ENCODE measurements at places on chromosomes 6 and 20.
A peak's percentile ranks its signal among the peaks of the same experiment; 100 is the strongest.

DNA sequence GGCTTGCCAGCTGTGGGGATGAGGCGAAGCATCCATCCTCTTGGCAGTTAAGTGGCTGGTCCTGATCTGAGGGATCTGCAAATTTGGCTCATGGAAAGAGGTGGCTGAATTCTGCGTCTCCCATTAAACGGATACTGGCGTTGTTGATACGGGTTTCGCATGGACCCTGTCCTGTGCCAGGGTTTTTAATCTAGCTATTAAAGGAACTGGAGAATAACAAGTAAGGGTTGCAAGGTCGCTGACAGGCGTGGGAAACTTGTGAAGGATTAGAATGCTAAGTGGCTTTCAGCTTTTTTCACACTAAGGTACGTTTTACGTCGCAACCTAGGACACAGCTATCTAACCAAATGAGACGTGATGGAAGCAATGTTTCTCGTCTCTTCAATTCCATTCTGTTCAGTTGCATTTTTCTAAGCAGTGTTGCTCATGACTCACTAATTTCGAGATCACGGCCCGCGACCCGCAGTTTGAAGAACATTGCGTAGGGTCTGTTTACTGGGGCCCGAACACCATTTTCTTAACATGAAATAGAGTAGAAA lies 852 bp downstream of the GMNN start:
- DNase-seq: no peak

DNA sequence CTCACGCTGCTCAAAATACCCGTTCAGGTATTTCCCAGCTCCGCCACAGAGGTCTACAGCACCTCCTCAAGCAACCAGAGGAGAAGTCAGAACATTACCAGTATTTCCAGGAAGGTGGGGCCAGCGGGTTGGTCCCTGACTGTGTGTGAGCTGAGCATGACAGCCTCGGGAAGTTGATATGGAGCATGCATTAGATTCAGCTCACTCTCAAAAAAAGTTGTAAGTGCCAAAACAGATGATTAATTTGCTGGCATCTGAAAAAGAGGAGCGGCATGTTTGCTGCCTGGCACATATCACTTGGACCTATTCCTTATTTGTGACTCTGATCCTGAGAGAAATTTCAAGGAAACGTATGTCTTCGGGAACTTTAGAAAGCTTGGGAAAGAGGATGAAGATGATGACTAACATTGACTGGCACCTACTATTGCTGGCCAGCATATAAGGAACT lies 32.3 kb downstream of the ELOVL2 start:
- DNase-seq: no peak

DNA sequence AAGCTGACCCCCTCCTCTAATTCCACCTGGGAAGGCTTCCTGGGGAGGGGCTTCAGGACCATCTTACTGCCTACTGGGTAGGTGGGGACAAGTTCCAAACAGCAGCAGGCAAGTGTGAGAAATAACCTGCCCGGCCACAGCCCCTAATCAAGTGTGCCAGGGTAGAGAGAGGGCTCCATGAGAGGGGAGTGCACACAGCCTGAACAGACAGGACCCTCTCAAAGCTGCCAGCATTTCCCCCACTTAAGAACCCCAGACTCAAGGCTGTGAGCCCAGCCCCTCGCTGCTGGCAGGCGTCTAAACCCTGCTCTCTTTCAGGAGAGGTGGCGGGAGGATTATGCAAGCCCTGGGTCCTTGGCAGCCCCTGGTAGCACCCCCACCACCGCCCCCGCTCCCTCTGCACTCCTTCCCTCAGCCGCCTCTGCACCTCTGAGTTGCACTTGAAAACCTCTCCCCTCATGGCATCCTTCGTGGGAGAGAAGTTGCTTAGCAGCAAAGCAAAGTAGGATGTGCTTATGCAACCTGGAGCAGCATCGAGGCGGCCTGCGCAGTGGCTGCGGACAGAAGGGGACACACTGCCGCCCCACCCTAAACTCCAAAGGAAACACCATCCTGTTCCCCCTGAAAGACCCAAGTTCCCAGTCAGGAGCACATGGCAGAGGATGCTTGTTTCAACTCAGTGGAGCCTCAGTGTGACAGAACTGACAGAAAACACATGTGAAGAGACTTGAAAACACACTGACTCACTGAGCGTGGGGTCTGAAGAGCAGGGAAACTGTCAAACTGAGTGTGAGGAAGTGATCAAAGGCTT lies 10.5 kb downstream of the DDRGK1 start:
- no peak for DNase-seq

GRCh38 chr20:3092611-3093379 lies 8.3 kb upstream of the AVP start:
- DNase-seq: no peak

DNA sequence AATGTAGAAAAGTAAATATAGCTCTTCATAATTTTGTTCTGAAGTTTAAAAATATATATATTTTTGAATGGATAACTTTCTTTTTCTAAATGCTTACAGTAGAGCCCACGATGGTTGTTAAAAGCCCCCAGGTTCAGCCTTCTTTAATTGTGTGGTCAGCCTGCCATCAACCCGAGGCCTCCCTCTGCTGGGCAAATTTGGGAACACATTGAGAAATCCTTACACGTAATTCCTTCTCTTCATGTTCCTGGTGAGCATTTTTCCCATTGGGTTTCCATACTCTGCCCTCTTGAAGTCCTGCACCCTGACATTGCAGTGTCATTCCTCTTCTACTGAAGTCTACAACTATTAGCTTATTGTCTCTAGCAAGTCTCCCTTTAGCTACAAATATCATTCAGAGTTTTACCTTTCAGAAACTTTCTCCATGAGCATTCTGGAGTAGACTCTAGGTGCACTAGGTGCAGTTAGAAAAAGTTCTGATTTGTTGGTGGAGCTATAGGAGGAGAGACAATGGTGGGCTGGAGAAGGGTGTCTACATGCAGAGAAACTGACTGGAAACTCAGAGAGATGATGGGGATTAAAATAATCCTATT lies 40.6 kb downstream of the TRIM38 start:
- no peak for DNase-seq

DNA sequence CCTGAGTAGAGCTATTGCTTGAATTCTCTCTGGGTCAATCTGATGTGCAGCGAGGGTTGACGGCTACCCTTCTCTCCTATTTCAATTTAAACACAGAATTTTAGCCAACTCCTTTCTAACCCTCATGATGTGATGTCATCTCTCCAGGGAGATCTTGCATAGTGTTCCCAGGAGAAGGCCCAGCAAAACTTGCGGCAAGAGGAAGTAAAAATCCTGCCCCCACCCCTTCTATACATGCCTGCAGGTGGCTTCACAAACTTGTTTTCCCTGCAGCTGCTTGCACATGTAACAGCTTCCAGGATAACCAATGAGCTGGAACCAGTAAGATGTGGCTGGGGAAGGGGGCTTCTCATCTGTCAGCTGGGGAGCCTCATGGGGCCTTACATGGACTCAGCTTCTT lies 169.3 kb upstream of the CDH4 start:
- no peak for DNase-seq

GRCh38 chr6:6971369-6971768 lies 136.4 kb upstream of the RREB1 start:
- no peak for DNase-seq

DNA sequence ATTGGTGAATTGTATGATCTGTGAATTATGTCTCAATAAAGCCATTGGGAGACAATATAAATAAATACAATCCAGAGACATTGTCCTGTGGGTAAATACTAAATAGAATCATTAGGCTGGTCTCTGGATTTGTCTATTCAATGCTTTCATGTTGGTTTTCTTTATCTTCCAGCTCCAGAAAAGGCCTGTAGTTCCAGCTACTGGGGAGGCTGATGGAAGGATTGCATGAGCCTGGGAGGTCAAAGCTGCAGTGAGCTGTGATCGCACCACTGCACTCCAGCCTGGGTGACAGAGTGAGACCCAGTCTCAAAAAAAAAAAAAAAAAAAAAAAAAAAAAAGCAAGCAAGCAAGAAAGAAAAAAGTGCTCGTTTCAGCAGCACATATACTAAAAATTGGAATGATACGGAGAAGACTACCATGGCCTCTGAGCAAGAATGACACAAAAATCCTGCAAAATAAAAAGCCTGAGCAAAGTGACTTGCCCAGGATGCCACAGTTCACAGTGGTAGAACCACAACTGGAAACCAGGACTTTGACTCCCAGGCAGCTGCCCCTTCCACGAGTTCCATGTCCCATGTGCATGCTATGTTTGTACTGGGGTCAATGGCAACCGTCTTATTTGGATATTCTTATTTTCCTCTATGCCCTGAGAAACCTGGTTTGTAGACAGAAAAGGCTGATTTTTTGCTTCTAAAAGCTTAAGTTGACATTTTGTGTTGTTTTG lies 33.6 kb upstream of the GMPR start:
- no peak for DNase-seq

- DNase-seq: no peak
Observed at GRCh38 chr20:2156666-2157624, 55.3 kb downstream of the STK35 start.

GRCh38 chr20:5191829-5192569 lies 65.2 kb downstream of the CDS2 start:
- peak; percentile 4 for DNase-seq

DNA sequence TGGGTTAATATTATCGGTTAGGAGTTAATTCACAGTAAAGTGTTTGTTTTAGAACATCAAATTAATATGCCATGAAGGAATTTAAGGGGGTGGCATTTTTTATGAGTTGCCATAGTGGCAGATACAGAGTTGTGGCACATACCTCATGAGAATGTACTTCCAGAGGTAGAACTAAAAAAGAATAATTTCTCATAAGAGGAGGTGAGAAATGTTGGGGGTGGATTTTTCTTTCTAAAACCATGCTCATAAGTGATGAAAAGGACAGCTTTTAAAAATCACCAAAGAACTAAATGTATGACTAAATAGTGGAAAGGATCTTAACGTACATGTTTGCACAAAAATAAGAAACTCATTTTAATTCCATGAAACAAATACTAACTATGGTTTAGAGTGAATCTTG lies 58.7 kb downstream of the SHLD1 start:
- DNase-seq: no peak

DNA sequence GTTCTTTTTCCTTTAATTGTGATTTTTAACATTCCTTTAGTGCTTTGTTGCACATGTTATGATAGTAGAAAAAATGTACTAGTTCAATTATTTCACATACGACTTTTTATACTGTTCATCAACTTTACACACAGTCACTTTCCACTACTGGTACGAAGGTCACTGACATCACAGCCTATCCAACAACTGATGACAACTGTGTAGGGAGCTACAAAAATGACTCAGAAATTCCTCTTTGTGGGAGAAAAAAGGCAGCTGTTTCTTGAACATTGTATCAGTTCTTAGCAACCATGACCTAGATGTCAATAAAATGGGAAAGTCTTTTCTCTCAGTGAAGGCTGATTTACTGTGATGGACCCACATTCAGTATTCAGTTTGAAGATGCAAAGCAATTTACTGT lies 7.0 kb upstream of the ID4 start:
- DNase-seq: no peak

GRCh38 chr6:54900666-54901065 lies 54.1 kb downstream of the FAM83B start:
- no peak for DNase-seq

GRCh38 chr20:12074111-12074655 lies 156.5 kb downstream of the BTBD3 start:
- no peak for DNase-seq

GRCh38 chr6:148736774-148737412 lies 9.9 kb upstream of the UST start:
- DNase-seq: no peak

DNA sequence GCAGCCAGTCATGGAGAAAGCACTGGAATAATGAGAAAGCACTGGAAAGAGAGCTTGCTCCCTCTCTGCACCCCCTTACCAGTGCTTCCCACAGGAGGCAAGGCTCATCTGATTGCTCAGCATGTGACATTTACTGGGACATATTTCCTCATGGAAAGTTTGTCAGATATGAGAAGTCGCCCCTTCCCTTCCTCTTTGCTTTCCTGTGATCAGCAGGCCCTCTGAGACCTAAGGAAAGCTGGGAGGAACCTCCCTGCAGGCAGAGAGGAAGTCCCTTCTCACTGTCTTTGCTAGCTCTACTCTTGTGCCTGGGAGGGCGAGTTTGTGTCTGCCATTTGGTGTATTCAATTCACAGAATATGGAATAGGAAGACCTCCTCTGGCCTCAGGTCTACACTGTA lies 283.8 kb downstream of the ALDH8A1 start:
- DNase-seq: no peak

GRCh38 chr20:61890210-61890609 lies 175.5 kb downstream of the TAF4 start:
- DNase-seq: no peak

DNA sequence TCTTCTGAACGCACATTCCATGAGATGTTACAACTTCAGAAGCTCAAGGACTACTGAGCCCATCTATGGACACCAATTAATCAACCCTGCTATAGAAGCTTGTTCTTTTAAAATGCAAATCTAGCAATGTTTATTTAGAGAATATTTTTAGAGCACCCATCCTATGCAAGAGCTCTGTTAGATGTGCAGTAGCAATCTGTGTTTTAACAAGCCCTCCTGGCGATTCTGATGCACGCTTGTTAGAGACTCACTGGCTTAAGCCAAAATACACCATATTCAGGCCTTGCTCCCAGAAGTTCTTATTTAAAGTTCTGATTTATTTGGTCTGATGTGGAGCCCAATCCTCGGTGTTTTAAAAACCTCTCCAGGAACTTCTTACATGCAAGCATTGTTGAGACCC lies 21.1 kb upstream of the ARG1 start:
- DNase-seq: no peak

- no peak for DNase-seq
Observed at GRCh38 chr6:86937219-86938079, at the start of gene HTR1E. TSS of gene HTR1E (plus strand) at chr6:86937528. CDS start at chr6:87015335, 77,807 bp downstream.

DNA sequence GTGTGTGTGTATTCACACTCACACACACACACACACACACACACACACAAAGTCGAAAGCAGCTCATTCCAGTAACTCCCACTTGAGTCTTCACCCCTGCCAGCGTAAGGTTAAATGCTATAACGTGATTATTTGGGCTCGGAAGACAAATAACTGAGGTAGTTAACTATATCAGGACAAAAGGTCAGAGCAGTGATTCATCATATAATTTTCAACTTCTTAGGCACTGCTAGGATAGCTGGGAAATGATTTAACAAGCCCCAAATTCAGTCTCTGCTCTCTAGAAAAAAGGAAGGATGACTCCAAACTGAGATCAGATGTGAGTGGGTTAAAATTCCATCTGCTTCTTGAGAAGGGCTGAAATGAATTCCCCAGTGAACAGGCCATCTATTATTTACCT lies 30.7 kb downstream of the HDGFL1 start:
- DNase-seq: no peak

Data from NCI-H1436 treated with DMSO at 0.1 percent for 48 hours (cell line).